ENCODE measurements at places on chromosomes 3 and 15. TPM values are rescaled to one million over a fixed set of nuclear protein-coding genes. Genes with fewer than 3 reads are reported as not detected.

ZBTB47 gene
- 3.6 TPM for total RNA-seq

- H3K27me3 ChIP-seq, result no peaks in the 10 kb centered on the region
- no peak overlapping the region for H3K27ac ChIP-seq
- no peaks in the 10 kb centered on the region for H3K4me1 ChIP-seq
- no peak overlapping the region for H3K4me3 ChIP-seq
Observed at GRCh38 chr3:102142379-102143060, 292.3 kb upstream of the ZPLD1 start.

GRCh38 chr3:194298331-194299227 is 52.5 kb downstream of the CPN2 start:
- no peaks in the 10 kb centered on the region for H3K27me3 ChIP-seq
- H3K36me3 ChIP-seq, result no peaks in the 10 kb centered on the region
- H3K27ac ChIP-seq, result no peak overlapping the region
- DNase-seq, result no peak

DNA sequence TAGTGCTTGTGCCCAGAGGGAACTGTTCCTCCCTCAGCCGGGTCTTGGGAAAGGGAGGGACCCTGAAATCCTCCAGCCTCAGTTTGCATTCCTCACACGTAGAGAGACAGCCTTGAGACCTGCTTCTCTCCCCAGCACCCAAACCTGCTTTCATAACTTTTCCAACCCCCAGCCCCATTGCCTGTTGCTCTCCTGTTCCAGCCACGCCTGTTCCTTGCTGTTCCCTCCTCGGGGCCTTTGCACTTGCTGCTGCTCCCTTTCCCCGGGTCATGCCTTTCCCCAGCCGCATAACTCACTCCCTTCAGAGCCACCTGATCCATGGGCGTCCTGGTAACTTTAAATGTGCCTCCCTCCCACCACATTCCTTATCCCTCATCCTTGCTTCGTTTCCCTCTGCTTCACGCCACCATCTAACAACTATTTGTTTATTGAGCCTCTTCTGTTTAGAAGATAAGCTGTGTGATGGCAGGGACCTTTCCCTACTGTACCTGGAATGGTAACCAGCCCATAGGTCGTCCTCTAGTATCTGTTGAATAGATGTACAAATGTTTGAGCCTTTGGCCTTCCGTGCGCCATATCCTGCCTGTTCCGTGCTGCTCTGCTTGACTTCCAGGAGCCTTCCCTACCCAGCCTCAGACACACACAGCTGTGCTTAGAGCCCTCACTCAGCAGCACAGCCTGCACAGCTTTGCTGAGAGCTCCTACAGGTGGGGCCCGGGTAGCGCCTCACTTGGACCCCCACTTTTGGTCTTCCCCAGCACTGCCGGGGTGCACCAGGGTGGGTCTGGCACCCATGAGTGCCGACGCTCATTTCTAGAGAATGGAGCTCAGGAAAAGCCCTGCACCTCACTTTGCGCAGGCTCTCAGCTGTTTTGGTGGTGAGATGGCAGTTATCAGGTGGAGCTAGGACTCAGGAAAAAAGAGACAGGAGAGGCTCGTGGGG is 60.2 kb downstream of the SCN5A start:
- no peak for DNase-seq
- no peaks in the 10 kb centered on the region for H3K36me3 ChIP-seq
- no peak overlapping the region for H3K4me3 ChIP-seq
- H3K4me1 ChIP-seq, result no peaks in the 10 kb centered on the region
- H3K27me3 ChIP-seq, result peaks cover 5% of the 10 kb centered on the region

GRCh38 chr15:98523912-98524662 is 124.3 kb upstream of the IGF1R start:
- peaks cover 8% of the 10 kb centered on the region for H3K4me1 ChIP-seq
- no peaks in the 10 kb centered on the region for H3K36me3 ChIP-seq
- no peak overlapping the region for H3K4me3 ChIP-seq
- no peak for DNase-seq
- H3K27ac ChIP-seq, result no peak overlapping the region
- peaks cover 6% of the 10 kb centered on the region for H3K27me3 ChIP-seq

HRH1 gene
- total RNA-seq, result 4.6 TPM

LRRIQ4 gene
- not detected for total RNA-seq

DNA sequence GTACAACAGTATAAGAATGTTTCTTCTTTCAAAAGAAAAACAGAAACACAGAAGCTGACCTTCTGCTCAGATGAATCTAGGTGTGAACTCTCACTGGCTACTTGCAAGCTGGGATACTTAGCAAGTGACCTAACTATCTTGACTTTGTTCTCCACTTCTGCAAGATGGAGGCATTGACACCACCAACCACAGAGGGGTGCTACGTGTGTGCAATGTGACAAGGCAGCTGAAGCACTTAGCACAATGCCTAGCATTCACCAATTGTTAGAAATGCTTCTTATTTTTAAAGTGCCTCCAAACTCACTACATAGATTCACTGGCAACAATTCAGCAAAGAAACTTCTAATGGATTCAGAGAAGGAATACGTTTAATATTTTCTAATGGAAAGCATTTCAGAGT is 331.4 kb upstream of the WNT5A start:
- H3K4me1 ChIP-seq, result no peaks in the 10 kb centered on the region
- no peak overlapping the region for H3K4me3 ChIP-seq
- no peaks in the 10 kb centered on the region for H3K36me3 ChIP-seq
- no peaks in the 10 kb centered on the region for H3K27me3 ChIP-seq

IL5RA gene
- not detected for total RNA-seq

GRCh38 chr3:48400824-48401433 is 28.9 kb downstream of the FBXW12 start:
- peak; percentile 32 for DNase-seq
- no peaks in the 10 kb centered on the region for H3K27me3 ChIP-seq
- H3K4me1 ChIP-seq, result no peaks in the 10 kb centered on the region
- no peak overlapping the region for H3K27ac ChIP-seq
- no peaks in the 10 kb centered on the region for H3K36me3 ChIP-seq
- no peak overlapping the region for H3K4me3 ChIP-seq

GRCh38 chr3:41216993-41217392 is 17.7 kb downstream of the CTNNB1 start:
- H3K4me3 ChIP-seq, result no peak overlapping the region
- H3K27me3 ChIP-seq, result no peaks in the 10 kb centered on the region
- H3K4me1 ChIP-seq, result peaks cover 17% of the 10 kb centered on the region
- no peak for DNase-seq

- H3K27ac ChIP-seq, result peak overlapping the region; percentile 100
- DNase-seq, result no peak
- H3K4me1 ChIP-seq, result peaks cover 66% of the 10 kb centered on the region
- H3K4me3 ChIP-seq, result peak overlapping the region; percentile 93
- peaks cover 31% of the 10 kb centered on the region for H3K36me3 ChIP-seq
Observed at GRCh38 chr15:60396100-60396499, 1.7 kb downstream of the ANXA2 start.

GRCh38 chr3:112085735-112086075 is 484 bp upstream of the C3orf52 start:
- H3K27me3 ChIP-seq, result no peaks in the 10 kb centered on the region
- H3K4me1 ChIP-seq, result peaks cover 30% of the 10 kb centered on the region
- H3K4me3 ChIP-seq, result peak overlapping the region; percentile 77
- DNase-seq, result no peak
- no peaks in the 10 kb centered on the region for H3K36me3 ChIP-seq
- H3K27ac ChIP-seq, result peak overlapping the region; percentile 88

GRCh38 chr3:65876028-65876420 is 162.7 kb downstream of the MAGI1 start:
- no peak overlapping the region for H3K4me3 ChIP-seq

CD200 gene
- total RNA-seq, result not detected

CCR4 gene
- 0.10 TPM for total RNA-seq

MYL3 gene
- total RNA-seq, result not detected

DNA sequence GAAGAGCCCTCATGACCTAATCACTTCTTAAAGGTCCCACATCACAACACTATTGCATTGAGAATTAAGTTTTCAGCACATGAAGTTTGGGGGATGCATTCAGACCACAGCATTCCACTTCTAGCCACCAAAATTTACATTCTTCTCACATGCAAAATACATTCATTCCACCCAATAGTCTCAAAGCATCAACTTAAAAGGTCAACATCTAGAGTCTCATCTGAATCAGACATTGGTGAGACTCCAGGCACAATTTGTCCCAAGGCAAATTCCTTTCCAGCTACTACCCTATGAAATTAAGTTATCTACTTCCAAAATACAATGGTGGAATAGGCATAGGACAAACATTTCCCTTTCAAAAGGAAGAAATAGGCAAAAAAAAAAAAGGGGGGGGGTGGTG is 64.9 kb downstream of the PLSCR2 start:
- no peak overlapping the region for H3K4me3 ChIP-seq
- no peaks in the 10 kb centered on the region for H3K4me1 ChIP-seq
- no peak for DNase-seq
- no peaks in the 10 kb centered on the region for H3K36me3 ChIP-seq
- no peaks in the 10 kb centered on the region for H3K27me3 ChIP-seq

GRCh38 chr15:79629687-79630086 is 197.6 kb downstream of the MINAR1 start:
- H3K4me3 ChIP-seq, result no peak overlapping the region
- H3K27ac ChIP-seq, result no peak overlapping the region
- H3K36me3 ChIP-seq, result no peaks in the 10 kb centered on the region
- no peaks in the 10 kb centered on the region for H3K4me1 ChIP-seq
- H3K27me3 ChIP-seq, result peaks cover 4% of the 10 kb centered on the region

- no peak for DNase-seq
- H3K27me3 ChIP-seq, result no peaks in the 10 kb centered on the region
- peaks cover 19% of the 10 kb centered on the region for H3K4me1 ChIP-seq
- peak overlapping the region; percentile 8 for H3K27ac ChIP-seq
- no peak overlapping the region for H3K4me3 ChIP-seq
Observed at GRCh38 chr3:139534455-139534812, 5.1 kb downstream of the RBP1 start.

DNA sequence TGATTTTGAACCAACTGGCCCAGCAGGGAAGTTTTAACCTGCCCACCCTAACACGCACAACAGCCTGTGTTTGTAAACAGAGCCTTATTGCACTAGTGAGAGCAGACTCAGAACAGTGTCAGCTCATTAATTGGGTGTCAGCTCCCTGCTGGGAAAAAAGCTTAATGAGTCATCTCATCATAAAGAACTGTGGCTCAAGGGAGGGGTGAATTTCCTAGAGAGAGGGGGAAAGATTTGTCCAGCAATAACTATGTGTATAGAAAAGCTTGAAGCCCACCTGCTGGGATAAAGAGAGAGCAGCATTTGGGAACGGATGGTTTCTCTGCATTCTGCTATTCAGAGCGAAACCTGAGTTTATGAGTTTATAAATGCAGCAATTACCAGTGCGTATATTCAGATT is 48.9 kb upstream of the GMNC start:
- H3K27ac ChIP-seq, result no peak overlapping the region
- no peaks in the 10 kb centered on the region for H3K4me1 ChIP-seq
- no peak for DNase-seq
- no peak overlapping the region for H3K4me3 ChIP-seq

MESP2 gene
- 1.1 TPM for total RNA-seq

- no peak for DNase-seq
- H3K36me3 ChIP-seq, result no peaks in the 10 kb centered on the region
- no peaks in the 10 kb centered on the region for H3K27me3 ChIP-seq
Observed at GRCh38 chr15:80673561-80674244, 21.4 kb upstream of the ABHD17C start.

SLC49A4 gene
- 15.9 TPM for total RNA-seq

GRCh38 chr3:178709051-178709450 is 172.8 kb downstream of the KCNMB2 start:
- H3K4me3 ChIP-seq, result no peak overlapping the region
- DNase-seq, result no peak
- H3K36me3 ChIP-seq, result no peaks in the 10 kb centered on the region
- no peak overlapping the region for H3K27ac ChIP-seq

- DNase-seq, result no peak
- no peak overlapping the region for H3K4me3 ChIP-seq
- H3K27ac ChIP-seq, result no peak overlapping the region
- H3K27me3 ChIP-seq, result no peaks in the 10 kb centered on the region
- no peaks in the 10 kb centered on the region for H3K4me1 ChIP-seq
Observed at GRCh38 chr3:24197809-24198208, 252.7 kb downstream of the NR1D2 start.

FBXO40 gene
- total RNA-seq, result not detected

GRCh38 chr3:172839679-172840078 is 89.2 kb downstream of the ECT2 start:
- H3K27me3 ChIP-seq, result peaks cover 8% of the 10 kb centered on the region
- H3K4me1 ChIP-seq, result no peaks in the 10 kb centered on the region
- no peak for DNase-seq
- H3K36me3 ChIP-seq, result no peaks in the 10 kb centered on the region
- H3K27ac ChIP-seq, result no peak overlapping the region
- no peak overlapping the region for H3K4me3 ChIP-seq

TXNRD3 gene
- 17.2 TPM for total RNA-seq

GRCh38 chr3:151949706-151950105 is 76.3 kb downstream of the SUCNR1 start:
- H3K27me3 ChIP-seq, result no peaks in the 10 kb centered on the region
- H3K4me3 ChIP-seq, result no peak overlapping the region
- no peaks in the 10 kb centered on the region for H3K36me3 ChIP-seq
- DNase-seq, result no peak
- no peaks in the 10 kb centered on the region for H3K4me1 ChIP-seq

DNA sequence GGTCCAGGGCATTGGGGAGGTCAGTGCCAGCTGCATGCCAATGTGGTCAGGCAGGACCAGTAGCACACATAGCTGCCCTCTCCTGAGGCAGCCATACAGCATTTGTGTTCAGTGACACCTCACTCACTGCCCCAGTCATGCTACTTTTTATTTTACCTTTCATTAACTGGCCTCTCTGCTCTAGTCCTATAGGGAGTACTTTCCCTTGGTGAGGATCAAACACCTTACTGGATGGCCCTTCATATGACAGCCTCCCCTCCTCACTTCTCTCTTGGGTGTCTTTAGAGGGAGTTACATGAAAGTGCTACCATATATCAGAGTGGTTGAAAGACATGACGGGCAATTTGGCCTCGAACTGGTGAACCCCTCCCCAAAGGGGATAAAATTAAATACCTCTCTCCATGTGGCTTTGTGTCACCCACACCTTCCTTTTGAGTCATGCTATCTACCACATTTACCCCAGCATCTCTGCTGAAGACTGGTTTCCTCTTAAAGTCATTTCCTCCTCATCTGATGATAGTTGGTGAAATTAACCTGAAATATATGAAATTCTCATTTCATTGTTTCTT is 17.6 kb downstream of the RLBP1 start:
- H3K36me3 ChIP-seq, result no peaks in the 10 kb centered on the region
- H3K27me3 ChIP-seq, result no peaks in the 10 kb centered on the region
